Stomach (tissue), 19 donors: ENCODE measurements at places on chromosomes 16 and 17.
A peak's percentile ranks its signal among the peaks of the same experiment; 100 is the strongest.

GRCh38 chr16:48438414-48438813, 53.2 kb upstream of the SIAH1 start:
- no peak for DNase-seq

DNA sequence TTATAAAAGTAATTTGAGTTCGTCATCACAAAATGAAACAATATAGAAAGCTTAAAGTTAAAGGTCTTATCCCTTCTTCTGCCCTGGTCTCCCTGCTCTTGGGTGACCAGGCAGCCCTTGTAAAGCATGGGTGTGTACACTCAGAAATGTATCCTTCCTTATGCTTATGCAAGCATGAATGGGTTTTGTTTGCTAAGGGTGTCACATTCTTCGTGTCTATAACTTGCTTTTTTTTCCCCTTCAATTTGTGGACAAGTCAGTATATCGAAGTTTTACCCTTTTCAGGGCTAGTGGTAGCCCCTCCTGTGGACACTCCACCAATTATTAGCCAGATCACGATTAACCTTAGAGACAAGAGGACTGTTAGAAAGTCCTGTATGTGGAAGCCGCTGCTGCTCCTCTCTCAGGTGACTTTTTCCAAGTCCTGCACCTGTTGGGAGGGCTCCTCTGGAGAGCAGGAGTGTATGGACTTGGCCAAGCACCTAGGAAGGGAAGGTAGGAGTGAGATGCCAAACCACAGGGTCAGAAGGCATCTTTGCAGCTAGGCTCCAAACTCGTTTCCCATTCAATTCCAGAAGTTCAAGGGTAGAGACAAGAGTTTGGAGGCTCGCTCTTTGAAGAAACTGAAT, 50.9 kb downstream of the LDHD start:
- DNase-seq: peak; percentile 56

DNA sequence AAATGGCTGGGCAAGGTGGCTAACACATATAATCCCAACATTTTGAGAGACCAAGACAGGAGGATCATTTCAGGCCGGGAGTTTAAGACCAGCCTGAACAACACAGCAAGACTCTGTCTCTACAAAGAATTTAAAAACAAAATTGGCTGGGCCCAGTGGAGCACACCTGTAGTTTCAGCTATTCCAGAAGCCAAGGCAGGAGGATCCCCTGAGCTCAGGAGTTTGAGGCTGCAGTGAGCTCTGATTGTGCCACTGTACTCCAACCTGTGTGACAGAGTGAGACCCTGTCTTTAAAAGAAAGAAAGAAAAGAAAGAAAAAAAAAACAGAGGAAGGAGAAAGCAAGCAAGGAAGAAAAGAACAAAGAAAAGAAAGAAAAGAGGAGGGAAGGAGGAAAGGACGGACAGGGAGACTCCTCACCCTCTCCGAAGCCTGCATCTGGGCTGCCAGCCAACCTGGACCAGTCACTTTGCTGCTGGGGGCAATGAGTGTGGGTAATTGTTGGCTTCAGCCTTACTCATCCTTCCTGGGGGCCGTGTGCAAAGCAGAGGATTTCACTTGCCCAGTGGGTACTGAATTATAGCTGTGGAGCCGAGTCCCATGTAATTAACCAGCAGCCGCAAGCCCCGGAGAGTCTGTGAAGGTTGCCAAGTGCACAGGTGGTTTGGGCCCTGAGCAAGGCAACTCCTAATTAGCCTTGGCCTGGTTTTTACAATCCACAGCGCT, 6.7 kb upstream of the MT4 start:
- DNase-seq: no peak

DNA sequence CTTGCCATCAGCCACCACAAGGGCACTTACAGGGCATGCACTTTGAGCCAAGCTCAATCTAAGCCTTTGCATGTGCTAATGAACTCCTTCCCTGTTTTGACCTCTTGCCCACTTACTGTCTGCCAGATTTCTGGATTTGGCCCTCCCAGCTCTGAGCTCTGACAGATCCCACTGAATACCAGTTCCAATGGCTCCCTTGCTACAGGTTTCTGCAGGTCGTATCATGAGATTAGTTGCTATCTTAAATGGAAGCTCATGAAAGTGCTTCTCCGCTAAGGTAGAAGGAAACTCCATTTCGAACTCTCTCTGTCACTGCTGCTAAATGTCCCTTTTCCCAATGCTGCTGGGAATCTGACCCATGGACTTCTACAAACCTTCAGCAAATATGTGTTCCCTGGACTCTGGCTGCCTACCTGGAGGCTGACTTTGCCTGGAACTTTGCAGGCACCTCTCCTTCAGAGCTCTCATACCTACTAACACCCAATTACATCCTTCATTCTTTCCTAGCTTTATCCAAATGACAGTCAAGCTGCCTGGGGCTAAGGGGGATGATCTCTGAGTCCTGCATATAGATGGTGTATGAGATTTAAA, 23.5 kb upstream of the TOB1 start:
- no peak for DNase-seq

- DNase-seq: no peak
Measured at GRCh38 chr17:79374087-79374689, 236.7 kb downstream of the RBFOX3 start.

DNA sequence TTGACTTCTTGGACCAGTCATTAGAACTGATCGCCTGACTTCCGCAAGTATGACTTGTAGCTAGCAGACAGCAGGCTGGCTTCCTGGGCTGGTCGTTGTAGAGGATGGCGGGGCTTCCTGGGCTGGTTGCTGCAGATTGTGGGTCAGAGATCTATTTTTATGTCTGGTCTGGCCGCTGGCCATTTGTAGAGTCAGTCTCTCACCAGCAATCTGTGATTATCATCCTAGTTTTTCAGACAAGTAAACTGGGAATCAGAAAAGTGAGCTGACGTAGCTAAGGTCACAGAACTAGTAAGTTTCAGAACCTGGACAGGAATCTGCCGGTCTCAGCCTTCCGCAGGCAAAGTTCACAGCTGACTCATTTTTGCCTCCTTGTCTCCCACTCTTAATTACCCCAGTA, 19.1 kb downstream of the GPR142 start:
- no peak for DNase-seq

DNA sequence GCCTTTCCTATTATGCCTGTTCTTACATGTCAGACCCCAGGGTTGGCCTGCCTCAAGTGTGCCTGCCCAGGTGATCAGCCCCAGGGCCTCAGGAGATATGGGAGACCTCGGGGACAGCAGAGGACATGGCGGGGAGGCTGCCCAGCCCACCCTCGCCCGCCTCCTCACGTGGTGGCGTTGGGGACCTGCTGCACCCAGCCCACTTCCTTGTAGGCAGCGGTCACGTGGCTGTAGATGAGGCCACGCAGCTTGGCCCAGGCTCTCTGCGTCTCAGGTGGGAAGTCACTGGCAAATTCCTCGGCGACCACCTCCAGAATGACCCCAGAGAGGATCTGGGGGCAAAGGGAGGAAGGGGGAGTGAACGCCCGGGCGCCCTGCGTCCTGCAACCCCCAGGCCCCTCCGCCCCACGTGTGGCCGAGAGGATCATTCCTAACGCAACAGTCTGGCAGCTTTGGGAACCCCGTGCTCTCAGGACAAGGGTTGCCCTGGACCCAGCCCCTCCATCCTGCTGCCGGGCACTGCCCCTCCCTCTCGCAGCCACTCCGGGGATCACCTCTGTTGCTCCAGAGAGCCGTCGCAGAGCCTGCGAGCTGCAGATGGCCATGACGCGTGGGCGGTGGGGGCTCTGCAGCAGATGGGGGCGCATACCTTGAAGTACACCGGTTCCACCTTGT, 6.6 kb downstream of the CYGB start:
- no peak for DNase-seq

DNA sequence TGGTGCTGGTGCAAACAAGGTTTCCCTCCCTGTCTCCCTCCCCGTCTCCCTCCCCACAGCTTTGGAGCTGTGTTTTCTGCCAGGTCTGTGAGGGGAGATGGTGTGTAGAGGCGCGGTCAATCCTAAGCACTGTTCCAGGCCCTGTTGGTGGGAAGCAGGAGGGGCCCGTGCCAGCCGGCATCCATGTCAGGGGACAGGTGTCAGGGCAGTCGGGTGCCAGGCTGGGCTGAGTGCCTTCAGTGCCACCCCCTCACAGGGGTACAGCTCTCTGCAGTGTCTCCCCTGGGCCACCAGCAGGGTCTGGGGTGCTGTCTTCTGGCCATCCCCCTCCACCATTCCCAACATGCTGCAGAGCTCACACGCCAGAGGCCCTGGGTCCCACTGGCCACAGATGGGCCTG, 73.6 kb downstream of the KLHDC4 start:
- no peak for DNase-seq

DNA sequence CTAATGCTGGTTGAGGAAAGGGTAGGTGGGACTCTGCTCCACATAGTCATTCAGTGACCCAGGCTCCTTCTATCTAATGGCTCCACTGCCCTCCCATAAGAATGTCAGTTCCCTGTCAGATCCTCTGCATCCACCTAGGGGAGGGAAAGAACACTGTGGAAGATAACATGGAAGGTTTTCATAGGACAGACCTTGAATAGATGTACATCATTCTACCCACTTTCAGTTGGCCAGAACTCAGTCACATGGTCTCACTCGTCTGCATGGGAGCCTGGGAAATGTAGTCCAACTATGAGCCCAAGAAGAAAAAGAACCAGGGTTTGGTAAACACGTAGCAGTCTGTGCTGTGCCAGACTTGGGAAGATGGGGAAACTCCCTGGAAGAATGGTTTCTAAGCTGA, 27.1 kb upstream of the SCNN1B start:
- no peak for DNase-seq

DNA sequence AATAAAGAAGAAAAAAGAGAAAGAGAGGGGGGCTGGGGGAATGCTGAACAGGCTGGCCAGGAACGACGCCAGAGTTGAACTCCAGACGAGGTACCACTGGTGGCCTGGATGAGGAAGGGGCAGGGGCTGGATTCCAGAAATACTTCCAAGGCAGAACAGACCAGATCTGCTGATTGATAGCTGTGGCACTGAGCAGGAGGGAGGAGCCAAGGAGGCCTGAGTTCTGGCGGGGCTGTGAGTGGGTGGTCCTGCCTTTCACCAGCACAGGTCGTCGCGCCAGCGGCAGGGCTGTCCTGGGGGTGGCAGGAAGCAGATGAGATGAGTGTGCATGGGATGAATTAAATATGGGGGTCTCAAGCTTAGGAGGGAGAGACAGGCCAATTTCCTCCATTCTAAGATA, 5.5 kb downstream of the CCDC42 start:
- peak; percentile 40 for DNase-seq

GRCh38 chr17:82356845-82357355, 2.1 kb upstream of the TEX19 start:
- DNase-seq: peak; percentile 49

DNA sequence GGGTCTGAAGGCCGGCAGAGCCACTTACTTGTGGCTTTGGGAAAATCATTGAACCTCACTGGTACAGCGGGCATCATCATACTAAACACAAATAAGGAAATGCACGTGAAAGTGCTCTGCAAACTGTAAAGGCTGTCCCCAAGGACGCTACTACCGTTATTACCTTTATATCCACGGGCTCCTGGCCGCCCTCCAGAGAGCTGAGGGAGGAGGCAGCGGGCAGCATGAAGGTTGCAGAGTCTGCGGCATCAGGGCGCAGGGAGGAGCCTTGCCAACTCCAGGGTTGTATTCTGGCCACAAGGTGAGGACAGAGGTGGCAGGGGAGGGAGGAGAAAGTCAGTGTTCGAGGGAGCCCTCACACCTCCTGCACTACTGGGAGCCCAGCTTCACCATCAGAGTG, 68.3 kb upstream of the GCSH start:
- no peak for DNase-seq

- no peak for DNase-seq
Measured at GRCh38 chr16:58176608-58177352, 21.1 kb downstream of the CSNK2A2 start.

DNA sequence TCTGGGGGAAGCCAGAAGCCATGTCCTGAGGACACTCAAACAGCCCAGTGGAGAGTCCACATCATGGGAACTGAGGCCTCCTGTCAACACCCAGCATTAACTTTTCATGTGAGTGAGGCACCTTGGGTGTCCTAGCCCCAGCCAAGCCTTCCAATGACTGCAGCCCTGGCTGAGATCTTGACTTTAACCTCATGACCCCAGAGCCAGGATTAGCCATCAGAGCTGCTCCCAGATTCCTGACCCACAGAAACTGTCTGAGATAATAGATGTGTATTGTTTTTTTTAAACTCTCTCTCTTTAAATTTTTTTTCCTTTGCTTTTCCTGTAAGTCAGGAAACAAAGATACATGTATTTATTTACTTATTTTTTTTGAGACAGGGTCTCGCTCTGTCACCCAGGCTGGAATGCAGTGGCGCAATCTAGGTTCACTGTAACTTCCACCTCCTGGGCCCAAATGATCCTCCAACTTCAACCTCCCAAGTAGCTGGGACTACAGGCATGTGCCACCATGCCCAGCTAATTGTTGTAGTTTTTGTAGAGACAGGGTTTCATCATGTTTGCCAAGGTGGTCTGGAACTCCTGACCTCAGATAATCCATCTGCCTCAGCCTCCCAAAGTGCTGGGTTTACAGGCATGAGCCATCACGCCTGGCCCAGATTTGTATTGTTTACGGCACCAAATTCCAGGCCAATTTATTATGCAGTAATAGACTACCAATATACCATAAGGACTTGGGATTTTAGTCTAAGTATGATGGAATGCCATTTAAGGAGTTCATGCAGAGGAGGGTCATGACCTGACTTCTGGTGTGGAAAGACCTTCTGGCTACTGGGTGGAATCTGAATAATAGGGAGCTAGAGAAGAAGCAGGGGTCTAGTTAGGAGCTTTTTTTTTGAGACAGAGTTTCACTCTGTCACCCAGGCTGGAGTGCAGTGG, 14.0 kb upstream of the TMEM94 start:
- DNase-seq: no peak

GRCh38 chr17:68785565-68786486, 169.4 kb downstream of the ABCA8 start:
- DNase-seq: no peak

DNA sequence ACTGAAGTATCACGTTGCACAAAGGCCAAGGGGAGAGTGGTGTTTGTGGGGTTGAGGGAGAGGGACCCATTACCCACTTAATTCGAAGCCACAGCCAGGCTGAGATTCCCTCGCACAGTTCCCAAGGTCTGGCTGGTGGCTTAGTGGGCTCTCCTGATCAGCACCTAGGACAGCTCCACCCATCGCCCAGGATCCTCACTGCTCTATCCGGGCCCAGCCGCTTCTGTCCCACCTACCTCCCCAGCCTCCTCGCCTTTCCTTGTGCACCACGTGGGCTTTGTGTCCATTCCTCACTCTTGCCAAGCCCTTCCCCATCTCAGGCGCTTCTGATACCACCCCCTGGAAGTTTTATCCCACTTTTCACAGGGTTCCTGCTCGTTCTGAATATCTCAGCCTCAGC, 163.5 kb downstream of the CCT6B start:
- no peak for DNase-seq

GRCh38 chr16:68434624-68435210, 13.6 kb downstream of the SMPD3 start:
- DNase-seq: peak; percentile 54
